ENCODE measurements at places on chromosomes 6 and 20.

DNA sequence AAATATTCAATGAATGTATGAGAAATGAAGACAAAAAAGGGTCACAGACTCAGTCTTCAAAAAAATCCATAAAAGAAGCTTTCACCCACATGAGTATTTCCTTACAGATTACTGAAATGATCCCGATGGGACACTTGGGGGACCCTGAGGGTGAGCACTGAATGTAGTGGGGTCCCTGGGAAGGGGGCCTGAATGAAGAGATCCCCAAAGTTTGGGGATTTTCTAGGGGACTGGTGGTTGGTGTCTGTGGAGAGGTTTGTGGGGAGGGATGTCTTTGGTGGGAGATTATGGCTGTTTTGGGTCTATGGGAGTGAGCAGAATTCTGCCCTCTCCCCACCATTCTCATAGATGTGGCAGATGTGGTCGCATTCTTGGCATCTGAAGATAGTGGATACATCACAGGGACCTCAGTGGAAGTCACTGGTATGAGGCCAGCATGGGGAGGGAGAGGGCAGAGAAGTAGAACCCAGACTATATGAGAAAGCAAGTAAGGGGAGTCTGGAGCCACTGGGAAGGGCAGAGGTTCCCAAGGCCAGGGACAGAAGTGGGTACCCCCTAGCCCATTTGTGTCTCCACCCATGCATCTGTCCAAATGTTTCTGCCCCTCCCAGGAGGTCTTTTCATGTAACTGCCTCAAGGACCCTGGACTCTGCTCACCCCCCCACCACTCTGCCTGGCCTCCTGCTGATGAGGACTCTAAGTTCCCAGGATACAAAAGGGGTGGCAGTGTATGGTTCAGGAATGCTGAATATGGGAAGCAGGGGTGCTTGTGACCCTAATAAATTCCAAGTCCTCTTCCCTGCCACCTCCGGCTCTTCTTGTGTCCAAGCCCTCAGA, 1.8 kb downstream of the HSD17B8 start:
- DNase-seq: no peak

DNA sequence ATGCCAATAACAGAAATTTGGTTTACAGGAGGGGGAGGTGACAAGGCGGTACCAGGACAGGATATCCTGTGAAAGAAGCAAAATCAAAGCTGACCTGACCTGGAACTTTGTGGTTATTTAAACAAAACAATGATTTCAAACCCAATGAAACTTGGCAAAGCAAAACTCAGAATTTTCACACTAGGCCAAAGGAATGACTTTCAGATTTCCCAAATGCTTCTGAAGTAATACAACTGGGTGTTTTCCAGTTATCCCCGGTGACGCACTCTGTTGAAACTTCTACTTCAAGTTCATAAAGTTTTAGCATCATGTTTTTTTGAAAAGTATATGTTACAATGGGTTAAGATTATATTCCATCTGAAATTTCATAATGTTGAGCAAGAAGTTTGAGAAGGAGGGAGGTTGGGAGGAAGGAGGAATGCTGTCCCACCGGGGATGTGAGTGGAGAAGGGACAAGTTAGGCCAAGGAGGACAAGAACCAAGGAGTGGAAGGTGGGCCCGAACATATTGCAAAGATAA, 78.1 kb upstream of the TRAF3IP2 start:
- DNase-seq: no peak

- no peak for DNase-seq
Observed at GRCh38 chr6:106858653-106859092, 115.9 kb downstream of the CD24 start.

DNA sequence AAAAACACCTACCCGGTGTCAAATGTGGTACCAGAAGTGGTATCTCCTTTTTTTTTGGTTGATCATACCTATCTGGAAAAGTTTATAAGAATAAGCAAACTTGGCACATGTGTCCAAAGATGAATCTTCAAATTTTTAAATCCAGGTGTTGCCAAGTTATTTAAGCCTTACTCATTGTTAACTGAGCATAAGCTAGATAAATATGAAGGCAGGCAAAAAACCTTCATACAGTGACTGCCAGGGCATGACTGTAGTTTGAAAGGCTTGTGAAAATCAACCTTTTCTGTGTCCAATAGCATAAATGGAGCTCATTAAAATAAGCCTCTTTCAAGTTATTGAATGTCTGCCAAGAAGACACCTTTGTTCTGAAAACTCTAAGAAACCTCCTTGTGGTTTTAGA, 699.2 kb downstream of the DOK5 start:
- no peak for DNase-seq

DNA sequence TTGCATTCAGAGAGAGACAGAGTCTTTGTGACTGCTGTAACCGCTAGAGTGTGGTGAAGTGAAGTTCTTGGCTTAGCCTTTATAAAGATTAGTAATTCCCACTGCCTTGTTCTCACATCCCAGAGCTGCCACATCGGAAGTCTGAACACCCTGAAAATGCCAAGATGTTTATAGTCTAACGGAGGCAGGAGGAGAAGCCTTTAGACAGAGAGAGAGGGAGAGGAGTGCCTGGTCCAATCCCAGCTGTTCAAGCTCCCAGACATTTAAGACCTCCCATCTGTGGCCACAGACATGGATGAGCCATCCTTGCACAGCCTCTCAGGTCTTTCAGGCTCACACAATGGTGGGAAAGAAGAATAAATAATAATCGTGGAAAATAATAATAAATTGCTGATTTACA, 1422.8 kb upstream of the EYS start:
- DNase-seq: no peak

DNA sequence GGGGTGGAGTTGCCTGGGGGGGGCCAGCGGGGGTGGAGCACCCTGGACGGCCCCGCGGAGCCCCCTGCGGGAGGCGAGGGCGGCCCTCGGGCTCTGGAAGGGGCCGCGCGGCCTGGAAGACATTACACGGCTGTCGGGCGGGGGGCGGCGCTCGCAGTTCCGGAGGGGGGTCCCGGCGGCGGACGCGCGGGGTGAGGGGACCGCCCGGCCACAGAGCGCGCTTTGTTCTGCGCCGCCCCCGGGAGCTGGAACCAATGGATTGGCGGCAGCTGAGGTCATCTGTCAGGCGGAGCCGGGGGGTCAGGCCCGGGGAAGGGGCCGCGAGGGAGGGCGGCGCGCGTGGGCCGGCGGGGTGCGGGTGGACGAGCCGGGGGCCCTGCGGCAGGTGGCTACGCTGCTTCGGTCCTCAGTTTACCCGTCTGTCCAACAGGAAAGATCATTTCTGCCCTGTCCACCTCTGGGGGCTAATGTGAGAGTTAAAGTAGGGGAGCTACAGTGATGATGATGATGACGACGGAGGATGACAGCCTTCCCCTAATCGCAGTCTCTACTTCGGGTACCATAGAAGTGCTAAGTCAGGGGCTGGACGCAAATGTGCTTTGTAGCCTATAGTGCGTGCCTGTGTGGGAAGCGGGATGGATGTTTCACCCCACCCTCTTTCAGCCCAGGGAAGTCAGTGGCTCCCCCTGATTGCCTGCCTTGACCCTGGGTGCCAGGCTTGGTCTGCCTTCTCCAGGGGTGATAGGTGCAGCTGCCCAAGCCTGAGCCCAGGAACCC, 10.4 kb downstream of the SRXN1 start:
- peak; percentile 71 for DNase-seq

DNA sequence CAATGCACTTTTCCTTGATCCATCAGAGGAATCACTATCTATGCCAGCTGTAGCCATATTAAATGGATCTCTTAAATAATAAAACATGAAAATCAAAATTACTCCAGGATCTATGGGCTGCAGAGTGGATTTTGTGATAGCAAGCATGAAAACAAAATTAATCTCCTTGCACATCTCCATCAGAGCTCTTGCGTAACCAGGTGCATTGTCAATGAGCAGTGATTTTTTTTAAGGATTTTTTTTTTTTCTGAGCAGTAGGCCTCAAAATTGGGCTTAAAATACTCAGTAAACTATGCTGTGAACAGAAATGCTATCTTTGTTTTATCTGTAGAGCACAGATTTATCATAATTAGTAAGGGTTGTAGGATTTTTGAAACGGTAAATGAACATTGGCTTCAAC, 11.5 kb upstream of the CST3 start:
- DNase-seq: no peak

All from nephron progenitor cell (in vitro differentiated cells).